ENCODE measurements at places on chromosomes 5 and 9.

- no peak for DNase-seq
These were observed 46.0 kb downstream of the MYO10 start for GRCh38 chr5:16889972-16890519.

GRCh38 chr9:85420750-85421149 is 321.0 kb downstream of the AGTPBP1 start:
- no peak for DNase-seq

- no peak for DNase-seq
These were observed 121.9 kb downstream of the PHF2 start for GRCh38 chr9:93698140-93698908.

GRCh38 chr9:127216210-127216887 is 48.2 kb upstream of the GARNL3 start:
- DNase-seq, result no peak

DNA sequence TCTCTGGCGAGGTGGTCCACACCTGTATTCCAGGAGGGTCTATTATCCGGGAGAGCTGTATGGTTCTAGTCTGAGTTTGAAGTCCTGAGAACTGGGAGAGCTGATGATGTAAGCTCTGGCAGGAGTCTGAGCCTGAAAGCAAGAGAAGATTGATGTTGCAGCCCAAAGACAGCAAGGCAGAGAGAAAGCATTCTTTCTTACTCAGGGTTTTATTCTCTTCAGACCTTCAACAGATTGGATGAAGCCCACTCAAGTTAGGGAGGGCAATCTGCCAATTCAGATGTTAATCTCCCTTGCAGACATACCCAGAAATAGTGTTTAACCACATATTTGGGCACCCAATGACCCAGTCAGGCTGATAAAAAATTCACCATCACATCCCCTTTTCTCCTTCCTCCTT is 159.1 kb downstream of the CCDC171 start:
- no peak for DNase-seq

DNA sequence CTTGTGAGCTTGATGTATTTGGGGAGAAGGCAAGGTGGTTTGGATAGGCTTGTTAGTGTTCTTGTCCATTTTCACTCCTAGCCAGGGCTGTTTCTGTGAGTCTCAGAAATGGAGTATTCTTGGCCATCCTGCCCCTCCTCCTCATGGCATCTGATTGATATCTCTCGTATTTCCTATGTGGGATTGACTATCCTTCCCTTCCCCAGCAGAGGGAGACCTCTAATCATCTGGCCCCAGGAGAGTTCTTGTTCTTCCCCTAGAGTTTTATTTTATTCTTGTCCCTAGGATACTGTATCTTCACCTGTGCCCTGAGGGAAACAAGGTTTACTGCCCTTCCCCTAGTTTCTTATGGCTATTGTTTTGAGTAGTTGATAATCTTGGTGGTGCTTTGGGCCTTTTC is 114.4 kb downstream of the VPS13A start:
- no peak for DNase-seq

DNA sequence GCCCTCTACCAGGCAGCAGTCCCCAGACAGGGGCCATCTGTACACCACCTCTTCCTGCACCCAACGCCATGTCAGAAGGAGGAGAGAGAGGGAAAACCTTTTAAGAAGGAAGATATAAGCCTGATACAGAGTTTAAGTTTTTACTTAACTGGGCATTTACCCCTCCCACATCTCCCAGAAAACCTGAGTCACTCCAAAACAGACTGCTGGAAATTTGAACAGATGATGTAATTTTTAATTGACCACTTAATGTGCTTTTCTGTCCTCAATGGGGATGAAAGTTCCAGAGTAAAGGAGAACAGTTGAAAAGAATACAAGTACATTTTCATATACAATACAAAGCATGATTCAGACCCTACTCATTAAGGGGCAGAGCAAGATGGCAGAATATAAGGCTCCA is 63.9 kb downstream of the TTC39B start:
- no peak for DNase-seq

- no peak for DNase-seq
These were observed 1018.3 kb downstream of the CDH12 start for GRCh38 chr5:21834863-21835262.

DNA sequence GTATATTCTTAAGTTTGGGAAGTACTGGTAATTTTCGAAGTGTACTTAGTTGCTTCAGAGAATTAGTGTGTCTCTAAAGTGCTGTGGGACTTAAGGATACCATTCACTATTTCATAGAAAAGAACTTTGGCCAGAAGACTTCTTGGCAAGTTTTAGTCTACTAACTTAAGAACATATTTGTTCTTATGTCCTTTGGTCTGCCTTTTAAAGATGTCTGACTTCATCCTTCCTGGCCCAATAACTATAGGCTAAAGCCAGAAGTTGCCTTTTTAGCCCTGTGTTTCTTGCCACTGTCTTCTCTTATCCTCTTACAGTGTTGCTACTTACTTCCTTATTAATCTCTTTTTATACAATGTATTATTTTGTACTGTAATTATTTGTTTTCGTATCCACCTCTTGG is 6.3 kb downstream of the RBM27 start:
- no peak for DNase-seq

GRCh38 chr5:54956922-54957321 is 28.5 kb downstream of the ESM1 start:
- DNase-seq, result no peak

DNA sequence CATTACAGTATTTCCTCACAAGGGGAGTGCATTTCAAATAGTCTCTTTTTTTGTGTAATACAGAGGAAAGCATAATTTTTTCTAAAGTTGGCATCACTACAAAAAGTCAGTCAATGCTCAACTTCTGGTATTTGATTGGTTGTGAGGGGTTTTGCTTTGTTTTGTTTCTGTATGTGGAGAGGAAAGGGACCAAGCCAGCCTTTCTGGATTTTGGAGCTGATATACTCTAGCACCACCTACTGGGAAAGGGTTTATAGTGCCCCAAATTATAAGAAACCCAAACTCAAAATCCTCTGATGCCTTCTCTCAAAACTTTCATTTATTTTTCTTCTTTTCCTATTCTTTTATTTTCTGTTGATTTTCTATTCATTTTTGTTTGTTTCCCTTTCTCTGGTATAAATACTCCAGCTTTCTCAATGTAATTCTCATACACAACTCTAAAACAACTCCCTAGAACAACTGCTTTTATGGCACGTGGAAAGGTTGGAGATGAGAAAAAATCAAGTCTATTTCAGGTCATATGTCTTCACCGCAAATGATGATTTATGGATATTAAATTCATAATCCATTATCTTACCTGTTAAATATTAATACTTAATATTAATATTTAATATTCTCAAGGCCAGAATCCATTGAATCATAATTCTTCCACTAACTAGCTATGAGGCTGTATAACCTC is 69.5 kb upstream of the ANXA1 start:
- no peak for DNase-seq

DNA sequence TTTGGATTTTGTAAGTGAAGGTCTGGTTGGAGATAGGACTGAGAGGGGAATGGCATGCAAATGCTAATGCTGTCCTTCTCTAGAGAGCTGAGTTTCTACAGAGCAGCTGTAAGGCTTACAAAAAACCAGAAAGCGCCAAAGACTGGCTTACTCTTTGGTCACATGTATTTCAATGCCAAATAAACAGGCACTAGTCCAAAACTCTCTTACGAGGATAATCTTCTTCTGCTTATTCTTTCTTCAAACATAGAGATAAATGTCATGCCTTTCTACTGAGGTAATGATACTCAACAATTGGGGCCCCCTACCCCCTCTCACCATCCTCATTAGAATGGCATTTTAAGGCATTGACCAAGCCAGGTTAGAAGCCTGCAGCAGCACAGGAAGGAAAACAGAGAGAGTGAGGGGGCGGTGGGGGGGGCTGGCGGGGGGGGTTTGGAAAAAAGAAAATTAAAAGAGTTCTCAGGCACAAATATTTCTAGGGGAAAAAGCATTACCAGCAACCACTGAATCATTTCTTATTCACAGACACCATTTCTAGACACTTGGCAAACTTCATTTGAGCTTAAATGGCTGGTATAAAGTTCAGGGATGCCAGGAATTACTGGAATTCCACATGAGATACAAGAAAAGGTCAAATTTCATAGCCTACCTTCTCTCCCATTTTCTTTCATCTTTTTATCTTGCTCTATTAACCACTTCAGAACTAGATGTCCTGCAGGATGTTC is 34.0 kb downstream of the PUM3 start:
- DNase-seq, result no peak

DNA sequence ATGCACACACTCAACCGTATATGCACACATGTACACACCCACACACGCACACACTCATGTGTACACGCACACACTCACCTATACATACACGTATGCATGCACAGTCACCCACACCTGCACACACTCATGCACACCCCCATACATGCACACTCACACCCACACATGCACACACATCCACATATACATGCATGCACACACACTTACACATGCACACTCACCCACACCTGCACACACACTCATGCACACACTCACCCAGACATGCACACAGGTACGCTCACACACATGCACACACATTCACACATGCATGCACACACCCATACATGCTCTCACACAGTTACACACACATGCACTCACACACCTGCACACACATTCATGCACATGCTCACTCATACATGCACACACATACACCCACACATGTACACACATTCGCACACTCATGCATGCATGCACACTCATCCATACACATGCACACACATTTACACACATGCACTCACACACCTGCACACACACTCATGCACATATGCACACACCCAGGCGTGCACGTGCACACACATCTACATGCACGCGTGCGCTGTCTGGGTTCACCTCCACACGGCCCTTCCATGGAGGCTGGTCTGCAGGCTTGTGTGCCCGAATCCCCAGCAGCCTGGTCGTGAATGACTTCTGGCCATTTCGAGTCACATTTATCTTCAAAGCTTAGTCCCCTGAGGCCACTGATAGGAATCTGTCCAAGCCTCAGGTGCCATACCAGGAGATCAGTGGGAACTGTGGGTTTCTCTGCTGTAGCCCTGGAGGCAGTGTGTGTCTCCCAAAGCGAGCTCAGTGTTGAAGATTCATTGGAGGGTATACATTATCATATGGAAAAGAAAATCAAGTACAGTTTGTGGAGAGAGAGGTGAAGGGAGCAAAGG is 103.0 kb downstream of the COL5A1 start:
- no peak for DNase-seq

DNA sequence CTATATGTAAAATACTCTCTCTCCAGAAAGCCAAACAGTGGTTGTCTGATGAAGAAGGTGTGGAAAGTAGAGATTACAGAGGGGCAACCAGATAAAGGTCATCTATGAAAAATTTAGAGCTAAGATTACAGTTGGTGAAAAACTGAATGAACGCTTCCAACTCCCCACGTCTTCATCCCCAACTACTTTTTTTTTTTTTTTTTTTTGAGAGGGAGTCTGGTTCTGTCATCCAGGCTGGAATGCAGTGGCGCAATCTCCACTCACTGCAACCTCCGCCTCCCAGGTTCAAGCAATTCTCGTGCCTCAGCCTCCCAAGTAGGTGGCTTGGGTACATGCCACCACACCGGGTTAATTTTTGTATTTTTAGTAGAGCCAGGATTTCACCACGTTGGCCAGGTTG is 64.3 kb downstream of the RAPGEF6 start:
- no peak for DNase-seq

- DNase-seq, result no peak
These were observed 544.7 kb upstream of the PTGER4 start for GRCh38 chr5:40134883-40135520.

DNA sequence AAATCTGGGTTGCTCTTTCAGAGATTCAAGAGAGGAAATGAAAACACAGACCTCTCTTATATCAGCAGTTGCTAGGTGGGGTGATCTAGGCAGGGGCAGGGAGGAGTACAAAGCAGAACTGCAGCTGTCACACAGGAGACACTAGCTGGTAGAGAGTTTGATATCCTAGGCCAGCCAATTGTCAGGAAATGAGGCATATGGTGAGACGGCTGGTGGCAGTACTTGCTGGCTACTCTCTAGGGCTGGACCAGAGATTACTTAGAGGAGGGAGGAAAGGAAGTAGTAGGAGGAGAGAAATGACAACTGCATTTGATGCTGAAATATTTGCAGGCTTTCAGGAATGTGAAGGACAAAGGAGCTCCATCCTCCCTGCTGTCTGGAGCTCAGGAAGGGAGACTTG is 113.8 kb downstream of the TRIM32 start:
- no peak for DNase-seq

All from right lobe of liver (tissue), 6 donors.